ENCODE measurements at places on chromosomes 5 and 9.

DNA sequence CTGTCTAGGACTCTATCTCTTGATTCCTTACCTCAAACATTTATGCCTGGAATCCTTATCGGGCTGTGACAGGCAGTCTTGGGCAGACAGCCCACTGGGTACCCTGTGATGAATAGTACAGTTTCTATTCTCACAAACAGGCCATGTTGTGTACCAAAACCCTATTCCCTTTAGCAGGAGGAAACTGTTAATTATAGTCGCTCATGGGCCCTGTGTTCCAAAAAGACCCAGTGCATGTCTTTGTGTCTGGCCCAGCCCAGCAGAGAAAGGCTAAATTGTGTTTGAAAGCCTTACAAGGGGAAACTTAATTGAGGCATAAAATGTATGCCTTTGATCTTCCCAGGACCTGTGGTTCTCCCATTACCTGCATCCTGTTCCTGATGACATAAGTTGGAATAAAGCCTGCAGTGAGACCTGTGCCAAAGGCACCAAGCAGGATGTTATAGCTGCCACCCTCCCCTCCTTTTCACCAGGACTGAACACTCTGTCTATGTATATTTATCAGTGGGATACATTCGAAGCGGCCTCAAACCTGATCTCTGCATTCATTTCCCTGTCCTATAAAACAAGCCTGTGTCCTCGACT is 43.3 kb downstream of the TLR4 start:
- no peak for DNase-seq

DNA sequence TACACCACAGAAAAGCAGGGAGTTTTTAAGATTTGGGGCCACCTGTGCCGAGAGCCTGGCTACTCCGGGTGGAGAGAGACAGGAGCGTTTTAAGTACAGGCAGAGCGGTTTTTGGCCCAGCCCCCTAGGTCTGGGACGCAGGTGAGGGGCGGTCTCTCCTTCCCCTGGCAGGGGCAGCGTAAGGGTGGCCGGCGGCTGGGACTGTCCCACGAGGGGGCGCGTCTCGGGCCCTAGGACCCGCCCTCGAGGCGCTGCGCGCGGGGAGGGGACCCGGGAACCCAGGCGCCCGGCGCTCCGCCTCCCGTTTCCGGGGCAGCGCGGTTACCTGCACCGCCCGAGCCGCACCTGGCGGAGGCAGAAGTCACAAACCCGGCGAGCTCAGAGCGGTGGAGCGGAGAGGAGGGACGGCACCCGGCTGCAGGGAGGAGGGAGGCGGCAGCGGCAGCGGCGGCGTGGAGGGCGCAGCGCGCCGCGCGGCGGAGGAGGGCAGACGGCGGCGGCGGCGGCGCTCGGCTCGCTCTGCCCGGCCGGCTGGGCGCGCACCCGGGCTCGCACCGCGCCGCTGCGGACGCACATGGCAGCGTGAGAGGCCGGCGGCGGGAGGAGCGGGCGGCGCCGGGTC is at the start of gene WWC1:
WWC1 (plus strand) TSS at position 304 of the 622 bp plus-strand sequence. CDS start 508 bp downstream, outside the sequence.
- peak; percentile 39 for DNase-seq

- no peak for DNase-seq
Measured at GRCh38 chr9:101478906-101479305, 43.3 kb upstream of the ALDOB start.

DNA sequence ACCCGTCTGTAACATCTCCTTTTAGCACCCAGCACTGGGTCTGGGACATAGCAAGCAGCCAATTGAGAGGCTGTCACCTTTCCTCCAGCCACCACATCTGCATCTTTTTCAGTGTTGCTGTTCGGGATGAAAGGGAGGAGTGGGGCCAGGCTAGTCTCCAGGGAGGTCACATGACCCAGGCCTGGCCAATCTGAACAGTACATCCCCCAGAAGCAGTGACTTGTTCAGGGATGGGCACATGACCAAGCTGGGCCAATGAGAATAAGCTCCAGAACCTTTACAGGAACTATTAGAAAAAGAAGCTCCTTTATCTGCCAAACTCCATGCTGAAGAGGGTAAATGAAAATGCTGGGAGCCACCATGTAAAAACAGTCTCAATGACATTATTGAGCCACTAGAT is 359.0 kb downstream of the SLIT3 start:
- no peak for DNase-seq

DNA sequence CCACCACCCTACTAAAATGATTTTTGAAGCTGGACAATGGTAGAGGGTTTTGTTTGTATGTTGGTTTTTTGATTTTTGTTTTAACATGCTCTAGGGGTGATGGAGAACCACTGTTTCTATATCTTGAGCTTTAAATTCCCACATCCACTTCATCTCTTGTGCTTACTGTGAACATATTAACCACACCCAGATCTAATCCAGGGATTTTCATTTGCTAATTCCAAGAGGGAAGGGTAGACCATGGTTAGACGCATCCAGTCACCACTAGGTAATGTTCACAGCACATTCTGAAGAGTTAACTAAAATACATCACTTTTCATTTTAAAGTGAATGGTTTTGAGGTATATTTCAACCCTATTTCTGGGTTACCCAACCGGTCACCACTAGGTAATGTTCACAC is 36.5 kb upstream of the IQGAP2 start:
- no peak for DNase-seq

GRCh38 chr5:153835891-153836515 is 202.7 kb downstream of the FAM114A2 start:
- DNase-seq = no peak

DNA sequence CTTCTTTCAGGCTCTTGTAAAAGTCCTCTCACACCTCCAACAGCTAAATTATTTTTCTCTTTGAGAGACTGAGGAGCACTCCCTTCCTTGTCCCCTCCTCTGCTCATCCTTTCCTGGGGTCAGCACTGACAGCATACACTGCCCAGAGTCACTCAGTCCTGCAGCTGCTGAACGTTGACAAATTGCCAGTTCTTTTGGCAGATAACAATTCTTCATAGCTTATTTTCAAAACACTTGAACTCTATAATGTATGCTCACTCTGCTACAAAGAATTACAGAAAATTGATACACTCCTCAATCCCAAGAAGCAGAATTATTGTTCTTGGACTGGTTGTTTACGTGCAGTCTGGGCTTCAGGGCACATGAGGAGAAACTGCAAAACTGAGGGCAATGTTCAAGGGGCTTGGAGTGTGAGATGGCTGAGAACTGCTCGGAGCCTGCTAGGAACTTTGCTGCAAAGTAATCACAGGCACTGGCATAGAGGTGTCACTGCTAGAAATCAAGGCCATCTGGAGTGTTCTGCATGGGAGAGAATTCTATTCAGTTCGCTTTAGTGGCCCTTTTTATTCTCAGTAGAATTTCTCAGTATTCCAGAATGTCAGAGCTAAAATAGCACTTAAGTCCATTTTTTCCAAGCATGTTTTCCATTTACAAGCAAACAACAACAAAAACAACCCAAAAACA is 96.4 kb upstream of the SPOCK1 start:
- DNase-seq = no peak

- no peak for DNase-seq
Measured at GRCh38 chr9:76707510-76707909, 56.7 kb upstream of the PCA3 start.

GRCh38 chr9:114366334-114367128 is 21.3 kb downstream of the AKNA start:
- DNase-seq = peak; percentile 94

Measured in fibroblast of skin of right quadriceps (primary cell).